NCI-H748 treated with DMSO at 0.1 percent for 48 hours (cell line): ENCODE measurements at places on chromosomes 12 and 14.

DNA sequence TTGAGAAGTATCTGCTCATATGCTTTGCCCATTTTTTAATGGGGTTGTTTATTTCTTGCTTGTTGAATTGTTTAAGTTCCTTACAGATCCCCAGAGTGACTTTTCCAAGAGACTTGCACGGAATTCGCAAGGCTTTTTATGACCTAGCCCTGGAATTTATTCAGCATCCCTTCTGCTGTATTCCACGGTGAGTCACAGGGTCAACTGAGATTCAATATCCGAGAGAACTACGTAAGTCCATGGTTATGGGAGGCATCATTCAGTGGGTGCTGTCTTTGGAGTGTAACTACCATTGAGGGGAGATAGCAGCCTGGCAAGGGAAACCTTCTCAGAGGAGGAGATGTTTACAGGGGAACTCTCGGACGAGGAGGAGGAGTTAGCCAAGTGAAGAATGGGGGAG lies 20.9 kb upstream of the GPRC5A start:
- DNase-seq, result no peak

DNA sequence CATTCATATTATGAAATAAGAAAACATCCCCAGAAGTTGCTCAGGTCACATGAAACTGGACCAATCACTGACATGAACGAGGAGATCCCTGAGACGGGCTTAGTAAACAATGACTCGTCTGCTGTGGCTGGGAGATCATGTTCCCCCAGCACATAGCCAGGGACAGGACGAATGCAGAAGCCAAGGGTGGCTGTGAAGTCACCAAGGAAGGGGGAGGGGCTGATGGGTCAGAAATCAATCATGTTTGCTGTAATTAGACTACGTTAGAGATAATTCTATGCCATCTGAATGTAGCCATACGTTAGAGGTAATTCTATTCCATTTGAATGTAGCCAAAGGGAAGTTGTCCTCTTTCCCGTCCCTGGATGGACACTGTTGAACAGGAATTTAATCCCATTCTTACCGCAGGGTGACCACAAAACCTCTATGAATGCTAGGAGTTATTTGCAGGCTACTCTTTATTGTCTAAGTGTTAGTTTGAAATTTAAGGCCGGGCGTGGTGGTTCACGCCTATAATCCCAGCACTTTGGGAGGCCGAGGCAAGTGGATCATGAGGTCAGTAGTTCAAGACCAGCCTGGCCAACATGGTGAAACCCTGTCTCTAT lies 332.9 kb downstream of the TMEM132D start:
- no peak for DNase-seq

GRCh38 chr14:94975366-94975765 lies 182.0 kb downstream of the DICER1 start:
- no peak for DNase-seq

- DNase-seq, result no peak
Observed at GRCh38 chr12:11954181-11954580, 116.6 kb upstream of the BCL2L14 start.

GRCh38 chr12:115920395-115921183 lies 356.9 kb downstream of the MED13L start:
- DNase-seq, result no peak

DNA sequence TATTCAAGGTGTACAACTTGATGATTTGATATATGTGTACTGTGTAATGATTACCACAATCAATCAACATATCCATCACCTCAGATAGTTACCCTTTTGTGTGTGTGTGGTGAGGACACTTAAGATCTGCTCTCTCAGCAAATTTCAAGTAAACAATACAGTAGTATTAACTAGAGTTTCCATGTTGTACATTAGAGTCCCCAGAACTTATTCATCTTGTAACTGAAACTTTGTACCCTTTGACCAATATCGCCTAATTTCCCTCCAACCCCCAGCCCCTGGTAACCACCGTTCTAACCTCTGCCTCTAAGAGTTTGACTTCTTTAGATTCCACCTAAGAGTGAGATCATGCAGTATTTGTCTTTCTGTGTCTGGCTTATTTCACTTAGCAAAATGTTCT lies 12.1 kb downstream of the ADCK1 start:
- DNase-seq, result no peak
